ENCODE measurements at places on chromosomes 3 and 15.

GRCh38 chr15:70195587-70196305 lies 98.0 kb upstream of the TLE3 start:
- DNase-seq: no peak

DNA sequence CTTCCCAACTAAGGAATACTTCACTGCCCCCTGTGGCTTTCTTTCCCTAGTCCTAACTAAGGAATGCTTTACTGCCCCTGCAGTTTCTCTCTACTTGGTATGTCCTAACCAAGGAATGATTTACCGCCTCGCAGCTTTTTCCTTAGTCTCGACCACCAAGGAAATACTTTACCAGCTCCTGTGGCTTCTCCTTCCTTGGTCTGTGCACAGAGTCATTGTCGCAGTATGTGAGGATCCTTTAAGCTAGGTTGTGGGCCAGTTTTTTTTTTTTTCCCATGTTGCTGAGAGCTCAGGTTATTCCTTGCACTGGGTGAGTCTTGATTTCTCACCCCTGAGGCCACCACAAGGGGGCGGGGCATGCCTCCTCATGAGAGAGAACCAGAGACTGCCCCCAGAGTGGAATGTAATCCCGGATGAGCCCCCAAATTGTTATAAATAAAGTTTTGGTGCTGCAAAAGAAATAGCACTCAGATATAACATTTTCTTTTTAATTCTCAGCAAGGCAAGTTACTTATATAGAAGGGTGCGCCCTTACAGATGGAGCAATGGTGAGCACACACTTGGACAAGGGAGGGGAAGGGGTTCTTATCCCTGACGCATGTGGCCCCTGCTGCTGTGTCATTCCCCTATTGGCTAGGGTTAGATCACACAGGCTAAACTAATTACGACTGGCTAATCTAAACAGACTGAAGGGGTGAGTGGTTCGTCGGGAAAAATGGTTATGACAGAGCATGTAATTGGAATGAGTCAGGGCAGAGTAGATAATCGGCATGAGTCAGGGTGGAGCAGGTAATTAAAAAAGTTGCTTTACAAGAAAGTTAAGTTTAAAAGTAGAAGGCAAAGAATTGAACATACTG lies 27.0 kb downstream of the NDUFB4 start:
- no peak for DNase-seq

DNA sequence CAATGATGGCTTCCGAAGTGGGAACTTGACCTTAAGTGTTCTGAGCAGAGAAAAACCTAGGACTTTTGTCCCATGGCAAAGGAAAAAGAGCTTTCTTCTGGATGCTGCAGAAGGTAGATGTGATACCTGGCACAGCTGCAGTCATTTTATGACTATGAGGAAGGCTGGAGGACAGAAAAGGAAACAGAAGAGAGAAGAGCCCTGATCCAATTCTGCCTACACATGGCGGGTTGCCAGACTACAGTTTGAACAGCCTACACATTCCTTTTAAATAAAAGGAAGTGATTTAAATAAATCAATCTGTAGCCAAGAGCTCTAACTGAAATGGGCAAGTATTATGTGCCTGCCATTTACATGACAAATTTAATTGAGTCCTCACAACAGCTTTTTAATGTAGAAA lies 43.6 kb upstream of the CHRNB4 start:
- no peak for DNase-seq

DNA sequence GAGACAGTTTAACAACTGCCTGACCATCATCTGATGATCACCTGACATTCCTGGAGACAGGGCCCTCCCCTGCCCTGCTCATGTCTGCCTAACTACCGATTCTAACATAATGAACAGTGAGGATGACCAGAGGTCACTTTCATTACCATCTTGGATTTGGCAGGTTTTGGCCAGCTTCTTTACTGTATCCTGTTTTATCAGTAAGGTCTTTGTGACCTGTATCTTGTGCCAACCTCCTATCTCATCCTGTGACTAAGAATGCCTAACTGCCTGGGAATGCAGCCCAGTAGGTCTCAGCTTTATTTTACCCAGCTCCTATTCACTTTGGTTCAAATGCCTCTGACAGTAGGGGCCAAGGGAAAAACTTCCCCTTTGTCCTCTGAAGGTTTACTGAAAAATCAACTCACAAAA lies 40.2 kb downstream of the METTL6 start:
- DNase-seq: no peak

DNA sequence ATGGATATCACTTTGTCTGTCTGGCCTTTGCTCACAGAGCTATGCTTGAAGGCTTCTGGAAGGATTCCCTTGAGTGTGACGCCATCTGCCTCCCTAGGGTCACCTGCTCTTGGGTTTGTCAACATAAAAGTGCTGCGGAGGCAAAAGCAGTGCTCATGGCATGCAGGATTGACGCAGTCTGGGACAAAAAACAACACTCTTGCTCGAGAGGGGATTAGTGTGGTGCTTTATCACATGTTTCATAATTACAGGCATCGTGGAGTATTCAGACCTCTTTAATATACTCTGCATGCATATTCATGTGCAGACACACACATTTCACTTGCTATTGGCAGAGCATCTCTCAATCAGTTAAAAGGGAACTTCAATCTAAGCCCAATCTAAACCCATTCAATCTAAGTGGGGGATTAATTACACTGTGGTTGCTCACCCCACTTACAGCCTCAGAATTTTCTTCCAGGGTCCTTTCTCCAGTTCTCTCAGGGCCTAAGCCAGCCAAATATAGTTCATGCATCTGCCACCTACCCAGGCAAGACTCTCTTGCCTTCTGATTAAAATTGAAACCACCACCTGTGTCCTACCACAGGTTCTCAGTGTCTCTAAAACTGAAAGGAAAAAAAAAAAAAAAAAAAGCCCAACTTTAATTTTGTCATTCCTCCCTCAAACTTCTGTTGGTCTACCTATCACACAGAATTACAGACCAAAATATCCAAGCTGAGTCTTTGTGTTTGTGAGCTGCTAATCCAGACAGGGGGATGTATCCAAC lies 75.6 kb downstream of the BFSP2 start:
- DNase-seq: peak; percentile 84

DNA sequence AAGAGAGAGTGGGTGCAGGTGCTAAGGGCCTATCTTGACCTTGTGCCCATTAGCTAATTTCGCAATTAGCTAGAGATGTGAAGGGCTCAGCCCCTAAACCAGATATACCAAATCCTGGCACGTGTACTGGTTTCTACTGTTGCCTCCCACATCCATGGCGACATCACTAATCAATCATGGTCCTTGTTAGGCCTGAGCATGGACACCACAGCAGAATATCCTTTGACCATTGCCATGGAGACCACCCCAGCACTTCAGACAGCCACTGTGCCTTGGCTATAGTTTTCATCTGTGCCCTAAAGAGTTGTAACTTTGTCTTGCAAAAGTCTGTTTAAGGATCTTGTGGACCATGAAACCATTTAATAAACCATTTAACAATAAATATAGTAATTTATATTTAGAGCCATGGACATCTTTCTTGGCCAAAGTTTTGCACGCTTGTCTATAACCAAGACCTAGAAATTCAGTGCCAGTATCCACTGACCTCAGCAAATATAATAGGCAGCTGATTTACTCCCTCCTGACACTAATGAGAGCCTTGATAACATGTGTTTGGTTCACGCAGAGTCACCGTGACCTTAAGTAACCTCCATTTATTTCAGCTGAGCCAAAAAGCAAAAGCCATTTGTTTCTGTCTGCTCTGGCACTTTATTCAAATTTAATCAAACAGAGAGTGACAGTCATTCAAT lies 43.4 kb downstream of the COLQ start:
- DNase-seq: no peak

DNA sequence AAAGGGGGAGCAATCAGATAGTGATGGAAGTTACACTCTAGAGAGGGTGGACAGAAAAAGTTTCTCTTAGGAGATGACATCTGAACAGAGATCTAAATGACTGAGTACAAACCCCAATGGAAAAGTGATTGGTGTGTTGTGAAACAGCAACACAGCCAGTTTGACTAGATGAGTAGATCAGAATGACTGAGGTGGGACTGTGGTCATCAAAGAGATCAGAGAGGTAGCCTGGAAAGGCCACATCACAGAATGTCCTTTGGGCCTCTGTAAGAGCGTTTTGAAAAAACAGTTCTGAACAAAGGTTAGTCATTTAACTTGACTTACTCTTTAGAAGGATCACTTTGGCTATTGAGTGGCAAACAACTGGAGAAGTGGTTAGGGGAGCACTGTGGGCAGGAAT lies 10.6 kb downstream of the LRRC58 start:
- DNase-seq: no peak

DNA sequence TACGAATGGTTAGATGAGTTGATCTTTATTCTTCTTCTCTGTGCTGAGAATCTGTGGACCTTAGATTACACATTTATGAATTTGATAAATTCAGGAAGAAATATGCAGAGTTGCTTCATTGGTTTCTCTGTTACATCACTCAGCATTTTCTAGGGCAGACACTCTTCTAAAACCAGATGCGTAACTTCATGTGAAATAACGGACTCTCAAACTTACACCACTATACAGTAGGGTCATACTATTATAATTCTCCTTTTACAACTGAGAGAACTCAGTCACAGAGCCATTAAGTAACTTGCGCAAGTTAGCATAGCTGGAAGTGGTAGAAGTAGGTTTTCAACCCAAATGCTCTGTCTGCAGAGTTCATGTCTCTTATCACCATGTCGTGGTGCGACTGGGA lies 5.7 kb downstream of the TMEM207 start:
- DNase-seq: no peak

DNA sequence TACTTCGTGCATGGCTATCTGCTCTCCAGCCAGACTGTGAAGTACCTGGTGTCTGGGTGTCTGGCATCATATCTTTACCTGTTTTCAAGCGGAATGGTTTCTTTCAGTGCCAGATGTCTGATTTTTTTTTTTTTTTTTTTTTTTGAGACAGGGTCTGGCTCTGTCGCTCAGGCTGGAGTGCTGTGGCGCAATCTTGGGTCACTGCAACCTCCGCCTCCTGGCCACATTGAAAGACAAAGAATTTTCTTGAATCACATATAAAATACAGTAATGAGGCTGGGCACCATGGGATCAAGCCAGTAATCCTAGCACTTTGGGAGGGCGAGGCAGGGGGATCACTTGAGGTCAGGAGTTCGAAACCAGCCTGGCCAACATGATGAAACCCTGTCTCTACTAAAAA lies 2.8 kb upstream of the MESP1 start:
- no peak for DNase-seq

GRCh38 chr3:59426821-59427565 lies 377.2 kb upstream of the CFAP20DC start:
- no peak for DNase-seq

GRCh38 chr15:70726753-70727152 lies 36.6 kb downstream of the UACA start:
- DNase-seq: no peak

GRCh38 chr15:100995471-100996430 lies 76.6 kb downstream of the LRRK1 start:
- no peak for DNase-seq

DNA sequence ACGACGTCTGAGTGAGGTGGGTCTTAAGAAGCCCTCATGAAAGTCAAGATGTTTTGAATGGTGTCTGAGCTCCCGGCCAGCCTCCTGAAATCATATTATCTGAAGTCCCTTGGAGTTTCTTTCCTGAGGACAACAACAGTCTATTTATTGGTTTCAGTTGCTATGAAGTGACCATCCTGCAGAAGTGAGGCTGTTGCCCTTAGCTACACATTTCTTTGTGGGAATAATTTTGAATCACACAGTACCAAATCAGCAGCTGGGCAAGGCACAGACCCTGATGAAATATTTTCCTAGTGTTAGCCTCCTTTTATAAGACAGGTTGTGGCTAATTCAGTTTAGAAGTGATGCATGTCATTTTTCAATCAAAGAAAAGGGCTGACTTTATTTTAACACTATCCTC lies 220.7 kb upstream of the AZI2 start:
- no peak for DNase-seq

GRCh38 chr3:50374363-50375257 lies 15.3 kb upstream of the TMEM115 start:
- no peak for DNase-seq

DNA sequence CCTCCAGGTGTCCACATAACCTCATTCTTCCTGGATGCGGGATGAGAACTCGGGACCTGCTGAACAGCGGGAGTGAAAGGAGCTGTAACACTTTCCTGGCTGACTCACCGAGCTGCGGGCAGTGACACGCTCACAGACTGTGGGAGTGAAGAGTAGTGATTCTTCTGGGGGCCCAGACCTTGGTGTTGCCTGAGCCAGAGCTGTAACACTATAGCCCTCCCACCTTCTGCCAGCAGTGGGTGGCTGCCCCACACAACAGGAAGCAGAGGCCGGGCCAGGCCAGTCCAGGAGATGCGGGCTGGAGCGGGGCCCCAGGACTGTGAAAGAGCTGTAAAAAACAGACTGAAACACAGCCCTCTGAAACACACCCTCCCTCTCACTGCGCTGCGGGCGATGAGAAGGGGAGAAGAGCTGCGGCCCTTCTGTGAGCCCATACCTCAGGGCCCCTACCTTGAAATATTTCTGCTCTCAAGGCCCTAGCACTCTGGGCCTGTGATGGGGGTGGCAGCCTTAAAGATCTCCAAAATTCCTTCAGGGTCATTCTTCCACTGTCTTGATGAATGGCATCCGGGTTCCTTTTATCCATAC lies 464.0 kb upstream of the CCDC54 start:
- no peak for DNase-seq

DNA sequence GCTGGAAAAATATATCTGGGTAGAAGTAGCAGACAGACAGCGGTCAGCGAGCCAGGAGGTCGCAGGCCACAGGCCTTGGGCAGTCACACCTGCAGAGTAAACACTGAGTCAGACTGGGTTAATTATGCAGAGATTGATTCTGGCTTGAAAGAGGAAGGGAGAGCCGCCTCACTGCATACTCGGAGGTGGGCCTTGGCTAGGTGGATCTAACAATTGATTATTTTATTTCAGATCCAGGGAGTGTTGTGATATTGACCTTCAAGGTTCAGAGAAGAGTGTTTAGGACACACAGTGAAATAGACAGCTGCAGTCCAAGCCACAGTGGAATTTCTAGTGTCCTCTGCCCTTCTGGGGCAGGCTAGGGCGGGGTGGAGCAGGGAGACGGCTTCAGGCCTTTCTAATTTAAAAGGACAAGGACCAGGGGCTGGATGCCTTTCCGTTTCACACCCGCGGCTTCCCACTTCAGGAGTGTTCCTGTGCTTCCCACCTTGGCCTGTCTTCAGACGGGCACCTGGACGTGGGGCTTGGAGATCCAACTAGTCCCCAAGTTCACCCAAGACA lies 237.3 kb downstream of the XXYLT1 start:
- DNase-seq: peak; percentile 35

Data from NCI-H510A treated with DMSO at 0.1 percent for 48 hours (cell line).